Stimulated activated CD8-positive, alpha-beta memory T cell treated with anti-CD3 and anti-CD28 coated beads, Interleukin-4, amount 100 ng/mL, for 4 hours (primary cell): ENCODE measurements at places on chromosomes 7 and 10.

DNA sequence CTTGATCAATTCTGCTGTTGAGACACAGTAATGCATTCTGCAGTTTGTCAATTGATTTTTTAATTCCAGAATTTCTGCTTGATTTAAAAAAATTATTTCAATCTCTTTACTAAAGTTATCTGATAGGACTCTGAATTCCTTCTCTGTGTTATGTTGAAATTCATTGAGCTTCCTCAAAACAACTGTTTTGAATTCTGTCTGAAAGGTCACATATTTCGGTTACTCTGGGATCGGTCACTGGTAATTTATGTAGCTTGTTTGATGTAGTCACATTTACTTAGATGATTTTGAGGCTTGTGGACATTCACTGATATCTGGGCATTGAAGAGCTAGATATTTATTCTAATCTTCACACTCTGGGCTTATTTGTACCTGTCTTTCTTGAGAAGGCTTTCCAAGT lies 67.2 kb upstream of the NME8 start:
- DNase-seq: no peak

DNA sequence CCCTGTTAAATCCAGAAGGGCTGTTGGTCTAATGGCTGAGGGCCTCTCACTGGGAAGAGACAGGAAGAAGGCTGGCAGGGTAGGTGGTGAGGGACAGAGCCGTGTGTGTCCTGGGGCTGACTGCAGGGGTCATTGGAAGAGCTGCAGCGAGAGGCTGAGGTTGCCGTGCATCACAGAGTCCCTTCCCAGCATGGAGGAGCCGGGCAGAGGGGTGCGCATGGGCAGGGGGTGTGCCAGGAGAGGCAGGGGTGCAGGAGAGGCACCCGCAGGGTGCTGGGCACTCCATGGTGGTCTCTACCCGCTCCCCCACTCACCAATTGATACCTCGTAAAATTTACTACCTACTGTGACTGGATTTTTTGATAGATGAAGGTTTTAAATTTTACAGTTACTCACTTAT lies 124.3 kb downstream of the ACTR3B start:
- no peak for DNase-seq

GRCh38 chr10:61732629-61733278 lies 70.0 kb downstream of the CABCOCO1 start:
- no peak for DNase-seq

DNA sequence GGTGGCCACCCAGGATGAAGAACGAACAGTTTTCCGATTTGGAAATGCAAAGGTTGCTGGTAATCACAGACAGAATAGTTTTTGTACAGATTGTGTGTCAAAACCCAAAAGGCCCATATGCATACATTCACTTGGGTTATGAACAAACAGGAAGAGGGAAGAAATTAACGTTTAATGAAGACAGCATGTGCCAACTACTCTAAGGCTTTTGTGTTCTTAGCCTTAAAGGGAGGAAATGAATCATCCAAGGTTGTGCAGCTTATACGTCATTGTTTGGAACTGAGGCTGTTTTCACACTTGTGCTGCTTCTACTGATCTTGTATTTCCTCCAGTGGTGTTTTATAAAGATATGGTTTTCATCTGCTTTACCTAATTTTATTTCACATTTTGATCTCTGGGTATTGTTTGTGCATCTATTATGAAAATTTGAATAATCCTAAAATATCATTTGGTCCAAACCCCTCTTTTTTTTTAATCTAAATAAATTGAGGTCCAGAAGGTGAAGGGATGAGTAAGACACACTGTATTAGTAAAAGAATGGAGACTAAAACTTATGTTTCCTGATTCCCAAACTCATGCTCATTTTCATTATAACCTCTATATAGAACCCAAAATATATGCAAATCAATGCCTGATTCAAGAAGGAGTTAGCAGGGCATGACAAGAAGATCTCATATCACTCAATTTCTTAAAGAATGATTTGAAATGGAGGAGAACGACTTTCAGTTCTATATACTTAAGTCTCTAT lies 373.1 kb downstream of the THSD7A start:
- no peak for DNase-seq

GRCh38 chr10:125401462-125401861 lies 241.1 kb upstream of the CTBP2 start:
- DNase-seq: no peak

DNA sequence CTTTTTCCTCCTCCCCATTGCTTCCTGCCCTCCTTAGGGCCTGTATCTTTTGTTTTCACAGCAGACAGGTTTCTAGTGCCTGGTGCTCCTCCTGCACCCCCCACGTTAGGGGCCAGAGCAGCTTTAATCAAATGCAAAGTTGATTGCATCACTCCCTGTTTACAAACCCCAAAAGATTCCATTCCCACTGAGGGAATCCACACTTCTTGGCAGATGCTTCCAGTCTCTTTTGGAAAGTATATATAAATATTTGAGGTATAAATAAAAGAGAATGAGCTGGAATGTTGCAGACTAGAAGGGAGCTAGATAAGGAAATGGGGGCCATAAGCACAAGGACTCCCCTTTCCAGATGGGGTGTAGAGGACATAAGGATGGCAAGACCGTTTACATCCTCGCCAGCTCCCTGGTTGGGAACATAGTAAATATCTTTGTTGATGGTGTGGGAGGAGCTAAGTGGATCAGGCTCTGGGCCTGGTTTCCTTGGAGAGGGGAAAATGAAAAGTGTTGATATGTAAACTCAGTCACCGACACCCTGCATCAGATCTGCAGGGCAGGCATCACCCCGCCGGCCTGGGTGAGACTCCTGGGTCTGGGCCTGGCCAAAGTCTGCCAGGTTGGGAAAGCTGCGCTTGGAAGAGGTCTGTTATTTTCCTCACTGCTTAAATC lies 6.2 kb downstream of the RARRES2 start:
- DNase-seq: no peak

GRCh38 chr7:38321515-38321944 lies 48.1 kb upstream of the TARP start:
- DNase-seq: no peak

- DNase-seq: no peak
These were observed 28.1 kb upstream of the JAKMIP3 start for GRCh38 chr10:132037676-132037975.

- no peak for DNase-seq
These were observed 124.9 kb downstream of the ANLN start for GRCh38 chr7:36514289-36515243.

GRCh38 chr10:122263971-122264370 lies 7.1 kb upstream of the BTBD16 start:
- DNase-seq: no peak
